NCI-H1930 (cell line): ENCODE measurements at places on chromosomes 6 and 20.

DNA sequence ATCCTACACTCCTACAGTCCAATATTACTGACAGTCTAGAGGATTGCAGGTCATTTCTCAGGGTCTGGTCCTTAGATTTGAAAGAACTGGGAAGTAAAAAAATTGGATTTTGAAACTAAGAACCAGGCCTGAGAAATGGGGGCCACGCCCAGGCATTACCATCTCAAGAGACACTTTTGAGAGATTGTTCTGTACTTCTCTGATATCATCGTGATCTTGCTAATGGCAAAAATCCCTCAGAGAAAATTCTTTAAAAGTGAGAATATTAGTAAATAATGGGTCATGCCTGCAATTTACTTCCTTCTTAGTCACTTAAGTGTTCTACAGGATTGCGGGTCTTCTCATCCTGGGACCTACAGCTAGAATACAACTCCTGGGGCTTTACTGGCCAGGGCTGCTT lies 42.0 kb upstream of the HIVEP1 start:
- DNase-seq: no peak

DNA sequence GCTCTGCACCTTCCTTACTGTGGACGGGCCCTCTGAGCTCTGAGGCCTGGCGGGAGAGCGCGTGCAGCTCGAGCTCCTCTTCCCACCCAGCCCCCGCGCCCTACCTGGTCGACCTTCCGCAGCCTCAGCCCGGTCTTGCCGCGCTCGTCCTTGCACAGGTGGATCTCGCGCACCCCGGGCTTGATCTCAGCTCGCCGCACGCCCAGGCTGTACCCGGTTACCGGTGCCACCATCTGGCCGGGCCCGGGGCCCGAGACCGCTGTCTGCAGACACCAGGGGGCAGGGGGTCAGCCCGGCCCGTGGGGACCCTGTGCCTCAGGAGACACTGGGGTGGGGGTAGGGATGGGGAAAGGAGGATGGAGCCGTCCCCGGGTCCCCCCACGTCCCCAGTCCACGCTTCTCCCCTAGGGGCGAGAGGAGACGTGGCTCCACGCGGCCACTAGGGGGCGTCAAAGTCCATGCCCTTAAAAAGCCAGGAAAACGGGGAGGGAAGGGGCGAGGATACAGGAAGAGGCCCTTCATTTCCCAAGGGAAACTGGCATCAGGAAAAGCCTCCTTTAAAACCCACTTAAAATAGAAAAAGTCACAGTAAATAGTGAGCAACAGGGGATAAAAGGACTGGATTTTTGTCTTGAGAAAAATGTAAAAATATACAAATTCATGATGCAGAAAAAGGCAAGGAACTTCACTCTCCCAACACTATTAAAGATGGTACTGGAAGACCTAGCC lies 15.5 kb downstream of the SDCBP2 start:
- peak; percentile 58 for DNase-seq

DNA sequence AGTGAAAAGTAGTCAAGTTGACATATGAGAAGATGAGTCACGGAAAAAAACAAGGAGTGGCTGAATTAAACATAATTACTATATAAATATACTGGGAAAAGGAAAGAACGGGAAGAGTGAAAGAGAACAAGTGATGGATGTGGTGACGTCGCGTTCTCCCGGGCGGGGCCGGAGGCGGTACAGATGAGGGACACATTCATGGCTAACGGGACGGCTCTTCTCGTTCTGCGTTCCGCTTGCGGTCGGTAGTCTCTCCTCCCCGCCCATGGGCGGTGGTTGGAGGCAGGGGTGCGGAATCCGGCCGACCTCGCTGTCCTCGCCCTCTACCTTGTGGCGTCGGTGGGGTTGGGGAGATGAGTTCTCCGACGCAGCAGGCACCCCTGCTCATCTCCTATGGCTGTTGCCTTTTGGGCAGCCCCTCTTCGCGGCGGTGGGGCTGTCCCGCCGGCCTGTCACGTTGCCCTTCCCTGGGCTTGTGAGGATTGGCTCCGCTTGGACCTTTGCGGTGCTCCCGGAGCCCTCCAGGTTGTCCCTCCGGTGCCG lies 22.5 kb downstream of the HLA-G start:
- no peak for DNase-seq

GRCh38 chr20:44073675-44074071 lies 113.3 kb downstream of the JPH2 start:
- no peak for DNase-seq

- no peak for DNase-seq
Observed at GRCh38 chr6:26342106-26343004, 22.6 kb upstream of the BTN3A2 start.
